ENCODE measurements at places on chromosomes 11 and 22. TPM values are rescaled to one million over a fixed set of nuclear protein-coding genes. Genes with fewer than 3 reads are reported as not detected.

The HPX gene
- polyA plus RNA-seq: 1.5 TPM

The TTC12 gene
- 10.0 TPM for polyA plus RNA-seq

The NRGN gene
- 27.8 TPM for polyA plus RNA-seq

The MMP12 gene
- not detected for polyA plus RNA-seq

The HEPN1 gene
- polyA plus RNA-seq: not detected

The ZBTB16 gene
- not detected for polyA plus RNA-seq

The C11orf87 gene
- polyA plus RNA-seq: 0.26 TPM

GRCh38 chr22:40258017-40258416, 80.3 kb downstream of the TNRC6B start:
- DNase-seq: peak; percentile 65

DNA sequence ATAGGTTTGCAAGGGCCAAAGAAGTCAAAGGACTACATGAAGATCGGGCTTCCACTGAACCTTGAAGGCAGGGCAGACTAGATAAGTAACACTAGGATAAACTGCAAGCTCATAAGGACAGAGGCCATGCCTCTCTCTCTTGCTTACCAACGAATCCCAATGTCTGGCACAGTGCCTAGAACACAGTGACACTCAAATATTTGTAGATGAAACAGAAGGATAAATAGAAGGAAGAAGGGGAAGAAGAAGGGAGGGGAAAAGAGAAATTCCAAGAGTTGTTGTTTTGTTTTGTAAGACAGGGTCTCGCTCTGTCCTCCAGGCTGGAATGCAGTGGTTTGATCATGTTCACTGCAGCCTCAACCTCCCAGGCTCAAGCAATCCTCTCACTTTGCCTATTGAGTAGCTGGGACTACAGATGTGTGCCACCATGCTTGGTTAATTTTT, 26.9 kb downstream of the SIK3 start:
- DNase-seq: no peak

- DNase-seq: no peak
Observed at GRCh38 chr11:133649040-133649439, 116.7 kb upstream of the OPCML start.

DNA sequence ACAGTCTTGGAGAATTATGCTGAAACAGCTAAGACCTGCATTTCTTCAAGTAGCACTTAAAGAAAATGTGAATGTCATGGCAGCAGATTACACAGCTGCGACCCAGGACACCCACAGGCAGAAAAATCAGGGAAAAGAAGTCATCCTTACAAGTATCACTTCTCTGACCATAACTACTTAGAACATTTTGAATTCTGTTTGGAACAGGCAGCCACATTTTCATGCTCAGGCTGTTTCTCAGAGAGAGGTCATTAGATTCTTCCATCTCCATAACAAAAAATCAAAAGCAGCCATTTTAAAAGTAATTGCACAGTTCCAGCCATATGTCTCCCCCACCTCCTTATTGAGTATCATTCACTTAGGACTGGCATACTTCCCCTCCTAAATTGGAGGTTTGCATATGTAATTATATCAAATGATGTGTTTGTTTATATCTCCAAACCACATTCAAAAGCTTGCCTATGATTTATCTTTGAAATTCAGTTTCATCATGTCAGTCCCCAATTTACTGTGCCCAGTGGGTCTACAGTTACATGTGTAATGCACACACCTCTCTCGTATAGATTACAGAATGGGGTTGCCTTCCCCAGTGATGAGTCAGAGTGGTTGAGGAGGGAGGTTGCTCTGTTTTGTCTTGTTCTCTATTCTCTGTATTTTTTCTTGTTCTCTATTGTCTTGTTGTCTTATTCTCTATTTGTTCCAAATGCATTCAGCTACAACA, 276.5 kb upstream of the MTNR1B start:
- peak; percentile 3 for DNase-seq

GRCh38 chr11:70650075-70650909, 252.0 kb downstream of the CTTN start:
- DNase-seq: peak; percentile 69

DNA sequence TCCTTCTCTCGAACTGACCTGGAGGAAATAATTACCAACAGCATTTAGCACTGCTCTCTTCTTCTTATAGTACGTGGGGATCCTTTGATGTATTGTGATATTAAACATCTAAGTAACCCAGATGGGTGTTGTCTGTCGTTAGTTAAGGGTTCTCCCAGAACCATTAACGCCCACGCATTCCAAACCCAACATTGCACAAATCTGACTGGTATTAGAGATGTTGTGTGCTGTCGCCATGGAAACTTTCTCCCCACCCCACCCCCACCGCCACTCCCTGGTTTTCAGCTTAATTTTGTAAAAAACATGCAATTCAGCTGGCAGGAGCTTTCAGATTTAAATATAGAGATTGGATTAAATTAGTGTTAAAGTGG, 1495.2 kb downstream of the TBC1D22A start:
- no peak for DNase-seq

- DNase-seq: no peak
Observed at GRCh38 chr11:120216426-120217102, 5.7 kb downstream of the OAF start.

DNA sequence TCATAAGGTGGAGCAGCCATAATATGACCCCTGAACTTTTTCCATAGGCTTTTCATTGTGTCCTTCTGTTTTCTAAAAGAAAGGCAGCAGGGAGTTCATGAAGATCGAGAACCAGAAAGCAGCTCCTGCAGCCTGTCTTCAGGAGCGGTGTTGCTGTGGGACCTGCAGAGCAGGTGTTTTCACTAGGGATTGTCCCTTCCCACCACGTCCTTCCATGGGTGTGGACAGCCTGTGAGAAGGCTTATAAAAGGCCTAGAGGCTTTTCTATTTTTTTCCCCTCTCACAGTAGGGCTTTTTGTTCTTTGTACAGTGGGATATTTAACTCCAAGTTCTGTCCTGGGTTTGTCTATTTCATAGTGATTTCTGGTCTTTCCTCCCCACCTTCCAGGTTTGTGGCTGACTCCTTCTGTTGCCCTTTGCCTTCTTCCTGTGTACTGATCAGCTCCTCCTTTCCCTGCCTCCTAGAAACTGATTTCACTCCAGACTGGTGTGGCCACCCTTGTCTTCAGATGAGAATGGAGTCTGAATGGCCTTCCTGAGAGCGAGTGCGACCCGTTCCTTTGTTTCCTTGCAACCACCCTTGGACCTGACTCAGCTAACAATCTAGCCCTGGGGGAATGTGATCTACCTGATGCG, 10.1 kb downstream of the MRPL16 start:
- no peak for DNase-seq

GRCh38 chr11:27022659-27023251, 17.9 kb upstream of the BBOX1 start:
- DNase-seq: no peak

DNA sequence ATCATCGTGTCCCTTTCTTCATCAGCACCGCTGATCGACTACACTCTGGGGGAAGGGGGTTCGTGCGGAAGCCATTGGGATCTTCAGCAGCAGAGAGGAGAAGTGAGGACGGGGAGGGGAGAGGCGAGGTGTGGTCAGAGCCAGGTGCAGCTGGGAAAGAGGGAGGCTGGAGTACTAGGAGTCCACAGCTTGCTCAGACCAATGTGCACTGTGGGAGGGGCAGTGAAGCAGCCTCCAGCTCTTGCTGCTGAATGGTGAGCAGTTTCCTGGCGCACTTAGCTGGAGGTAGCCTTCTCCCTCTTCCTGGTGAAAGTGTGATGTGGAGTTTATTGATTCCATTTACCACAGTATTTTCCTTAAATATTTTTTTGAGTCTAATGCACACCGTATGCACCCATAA, 99.0 kb upstream of the NECTIN1 start:
- no peak for DNase-seq

GRCh38 chr11:119115484-119116234, 5.7 kb upstream of the HINFP start:
- DNase-seq: no peak

GRCh38 chr11:114326776-114327175, 30.6 kb downstream of the NNMT start:
- DNase-seq: no peak

Data from IMR-90 (cell line).